Uterus (tissue), 4 donors: ENCODE measurements at places on chromosomes 12 and 14. TPM values are rescaled to one million over a fixed set of nuclear protein-coding genes. Genes with fewer than 3 reads are reported as not detected.

Gene ZDHHC22
- not detected for total RNA-seq

GRCh38 chr14:55807053-55807880 is 227.3 kb downstream of the KTN1 start:
- H3K27me3 ChIP-seq, result no peaks in the 10 kb centered on the region
- peak; percentile 55 for DNase-seq
- H3K27ac ChIP-seq, result peak overlapping the region; percentile 46

DNA sequence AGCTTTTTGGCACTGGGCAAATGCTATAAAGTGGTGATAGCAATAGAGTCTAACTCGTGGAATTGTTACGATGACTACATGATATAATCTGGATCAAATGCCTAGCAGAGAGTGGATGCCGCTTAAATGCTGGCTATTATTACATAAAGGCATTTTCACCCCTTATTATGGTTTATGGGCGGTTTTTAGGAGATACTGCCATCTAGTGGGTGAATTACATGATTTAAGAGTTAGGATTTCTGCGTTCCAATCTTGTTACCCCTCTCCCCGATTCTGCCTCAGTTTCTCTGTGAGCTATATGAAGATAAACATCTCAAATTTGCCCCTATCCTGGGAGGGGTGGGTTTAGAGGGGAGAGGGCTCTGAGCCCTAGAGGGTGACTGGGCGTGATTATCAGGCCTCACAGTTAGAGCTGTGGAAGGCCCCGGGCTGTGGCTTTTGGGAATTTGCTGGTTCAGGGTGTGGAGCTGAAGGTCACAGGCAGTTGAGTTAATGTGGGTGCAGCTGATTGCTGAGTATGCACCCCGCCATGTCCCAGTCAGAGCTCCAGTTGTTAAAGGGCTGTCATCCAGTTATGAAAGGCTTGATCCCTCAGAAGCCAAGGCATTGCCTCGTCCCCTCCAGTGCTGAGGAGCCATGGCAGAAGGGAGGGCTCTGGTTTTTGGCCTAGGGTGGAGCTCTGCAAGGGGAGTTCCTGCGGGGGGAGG is 14.4 kb downstream of the CLSTN3 start:
- no peak overlapping the region for H3K27ac ChIP-seq
- DNase-seq, result no peak
- H3K4me3 ChIP-seq, result no peak overlapping the region

DNA sequence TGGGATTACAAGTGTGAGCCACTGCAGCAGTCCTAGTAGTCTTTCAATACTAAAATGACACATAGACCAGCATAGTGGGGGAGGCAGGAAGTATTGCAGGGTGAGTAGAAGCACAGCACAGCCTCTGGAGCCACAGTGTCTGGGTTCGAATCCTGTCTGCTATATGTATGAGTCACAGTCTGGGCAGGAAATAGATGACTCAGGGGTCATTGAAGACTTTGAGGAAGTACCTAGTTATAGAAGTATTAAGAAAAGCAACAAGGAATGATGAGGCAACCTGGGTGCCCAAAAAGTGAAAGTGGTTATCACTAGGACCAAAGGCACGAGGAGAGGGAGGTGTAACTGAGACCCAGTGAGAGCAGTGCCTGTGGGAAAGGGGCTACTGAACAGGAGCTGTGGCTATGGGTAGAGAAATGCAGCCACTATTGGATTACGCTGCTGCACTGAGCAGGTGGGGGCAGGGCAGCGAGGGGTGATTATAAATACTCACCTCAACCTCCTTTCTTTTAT is 124.0 kb downstream of the PDE3A start:
- H3K27ac ChIP-seq, result no peak overlapping the region
- H3K27me3 ChIP-seq, result no peaks in the 10 kb centered on the region
- no peaks in the 10 kb centered on the region for H3K4me1 ChIP-seq
- no peak overlapping the region for H3K4me3 ChIP-seq
- no peak for DNase-seq

GRCh38 chr12:48216785-48217184 is 13.7 kb upstream of the OR10AD1 start:
- H3K27me3 ChIP-seq, result no peaks in the 10 kb centered on the region
- no peaks in the 10 kb centered on the region for H3K4me1 ChIP-seq
- no peak overlapping the region for H3K27ac ChIP-seq
- no peak for DNase-seq
- H3K36me3 ChIP-seq, result no peaks in the 10 kb centered on the region
- H3K4me3 ChIP-seq, result no peak overlapping the region
